Femur (tissue), 1 donor: ENCODE measurements at places on chromosomes 12 and 14.
A peak's percentile ranks its signal among the peaks of the same experiment; 100 is the strongest.

DNA sequence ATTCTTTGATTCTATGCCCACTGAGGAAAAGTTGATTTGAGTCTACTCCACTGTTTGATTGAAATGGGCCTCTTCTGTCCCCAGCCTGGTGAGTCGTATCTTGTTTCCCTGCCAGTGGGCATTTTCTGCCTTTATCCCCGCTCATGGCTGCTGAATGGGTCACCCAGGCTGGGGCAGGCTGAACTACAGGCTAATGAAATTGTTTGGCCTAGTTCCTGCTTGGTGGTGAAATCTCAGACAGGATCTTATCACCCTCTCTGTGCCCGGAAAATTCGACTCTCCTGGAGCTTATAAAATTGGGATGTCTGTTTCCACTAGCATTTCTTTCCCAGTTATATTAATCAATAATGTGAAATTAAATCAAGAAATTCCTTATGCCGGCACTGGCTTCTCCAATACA is 65.0 kb downstream of the CHST11 start:
- no peak for DNase-seq

DNA sequence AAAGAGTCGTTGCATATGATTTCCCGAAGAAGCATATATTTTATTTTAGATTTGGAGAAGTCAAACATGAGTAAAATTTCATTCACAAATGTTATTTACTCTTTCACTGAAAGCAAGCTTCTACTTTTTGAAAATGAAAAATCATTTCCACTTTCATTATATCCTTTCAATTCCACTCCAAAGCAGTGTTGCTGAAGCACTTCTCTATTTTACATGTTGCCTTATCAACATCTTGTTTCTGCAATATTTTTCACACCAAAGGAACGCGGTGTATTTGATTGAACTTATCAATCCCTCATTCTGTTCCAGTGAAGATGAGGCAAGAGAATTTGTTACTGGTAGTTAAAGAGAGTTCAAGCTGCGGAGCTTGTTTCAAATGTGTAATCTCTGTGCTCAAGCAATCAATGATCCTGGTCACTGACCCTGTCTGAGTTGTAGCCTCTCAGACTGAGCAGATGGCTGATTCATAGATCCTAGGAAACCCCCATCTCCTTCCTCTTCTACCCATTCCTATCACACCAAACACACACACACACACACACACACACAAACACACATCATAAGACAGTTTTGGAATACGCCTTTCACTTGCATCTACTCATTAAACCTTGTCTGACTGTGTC is 236.2 kb upstream of the FLRT2 start:
- no peak for DNase-seq

DNA sequence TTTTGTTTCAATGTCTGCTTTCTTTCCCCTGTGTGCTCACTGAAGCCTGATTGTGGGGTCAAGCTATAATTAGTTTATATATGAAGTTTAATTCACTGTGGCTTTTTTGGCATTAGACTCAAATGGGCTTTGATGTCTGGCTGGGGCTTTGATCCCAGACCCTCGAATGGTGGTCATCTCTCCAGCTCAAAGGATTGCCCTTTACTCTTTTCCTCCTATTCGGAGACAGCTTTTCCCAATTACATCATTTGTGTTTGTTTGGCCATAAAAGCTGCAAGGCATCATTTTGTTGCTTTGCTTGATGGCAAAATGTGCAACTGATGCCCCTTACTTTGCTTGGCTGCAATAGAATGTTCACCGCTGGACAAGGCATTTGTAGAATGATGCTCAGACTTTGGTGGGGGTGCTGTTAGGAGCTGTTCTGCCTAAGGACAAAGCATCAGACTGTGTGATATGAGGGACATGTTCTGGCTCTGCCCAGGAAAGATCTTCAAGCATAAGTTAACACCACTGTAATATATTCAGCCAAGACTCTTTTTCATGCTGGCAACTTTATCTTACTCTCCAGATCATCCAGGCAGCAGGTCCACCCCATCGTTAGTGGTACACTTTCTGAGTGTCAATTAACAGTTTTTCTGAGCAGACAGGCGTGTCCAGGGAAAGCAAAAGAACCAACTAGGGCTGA is 3.2 kb upstream of the DACT1 start:
- no peak for DNase-seq

- no peak for DNase-seq
Observed at GRCh38 chr12:113103756-113104450, 31.7 kb downstream of the RASAL1 start.

GRCh38 chr12:106769546-106769945 is 4.9 kb upstream of the RIC8B start:
- DNase-seq: no peak

- DNase-seq: no peak
Observed at GRCh38 chr14:75723716-75724115, 62.7 kb downstream of the TTLL5 start.

- no peak for DNase-seq
Observed at GRCh38 chr12:13788626-13789025, 192.8 kb downstream of the GRIN2B start.

- no peak for DNase-seq
Observed at GRCh38 chr14:63650256-63650952, 8.7 kb upstream of the WDR89 start.

- DNase-seq: peak; percentile 64
Observed at GRCh38 chr14:103923863-103924262, 4.4 kb upstream of the TDRD9 start.

- DNase-seq: no peak
Observed at GRCh38 chr12:114186241-114187002, 219.5 kb downstream of the TBX5 start.

DNA sequence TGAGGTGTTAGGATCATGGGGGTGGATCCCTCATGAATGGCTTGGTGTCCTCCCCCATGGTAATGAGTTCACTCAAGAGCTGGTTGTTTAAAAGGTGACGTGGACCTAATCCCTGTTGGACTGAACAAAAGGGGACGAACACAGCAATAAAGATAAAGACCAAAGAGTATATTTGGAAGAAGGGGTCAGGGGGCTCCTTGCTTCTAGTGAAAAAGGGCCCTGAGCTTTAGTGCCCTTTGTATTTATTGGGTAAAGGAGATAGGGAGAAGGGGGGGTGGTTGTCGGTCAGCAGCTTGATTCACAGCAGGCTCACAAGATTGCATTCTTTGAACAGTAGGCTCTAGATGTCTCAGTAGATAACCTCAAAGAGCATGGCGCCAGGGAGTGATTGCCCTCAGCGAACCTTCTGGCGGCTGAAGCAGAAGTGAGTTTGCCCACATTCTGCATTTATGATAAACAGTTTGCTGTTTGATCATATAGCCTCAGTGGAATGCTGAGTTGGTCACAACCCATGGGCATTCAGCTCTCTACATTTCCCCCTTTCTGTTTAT is 25.9 kb upstream of the MAPKAPK5 start:
- DNase-seq: no peak

DNA sequence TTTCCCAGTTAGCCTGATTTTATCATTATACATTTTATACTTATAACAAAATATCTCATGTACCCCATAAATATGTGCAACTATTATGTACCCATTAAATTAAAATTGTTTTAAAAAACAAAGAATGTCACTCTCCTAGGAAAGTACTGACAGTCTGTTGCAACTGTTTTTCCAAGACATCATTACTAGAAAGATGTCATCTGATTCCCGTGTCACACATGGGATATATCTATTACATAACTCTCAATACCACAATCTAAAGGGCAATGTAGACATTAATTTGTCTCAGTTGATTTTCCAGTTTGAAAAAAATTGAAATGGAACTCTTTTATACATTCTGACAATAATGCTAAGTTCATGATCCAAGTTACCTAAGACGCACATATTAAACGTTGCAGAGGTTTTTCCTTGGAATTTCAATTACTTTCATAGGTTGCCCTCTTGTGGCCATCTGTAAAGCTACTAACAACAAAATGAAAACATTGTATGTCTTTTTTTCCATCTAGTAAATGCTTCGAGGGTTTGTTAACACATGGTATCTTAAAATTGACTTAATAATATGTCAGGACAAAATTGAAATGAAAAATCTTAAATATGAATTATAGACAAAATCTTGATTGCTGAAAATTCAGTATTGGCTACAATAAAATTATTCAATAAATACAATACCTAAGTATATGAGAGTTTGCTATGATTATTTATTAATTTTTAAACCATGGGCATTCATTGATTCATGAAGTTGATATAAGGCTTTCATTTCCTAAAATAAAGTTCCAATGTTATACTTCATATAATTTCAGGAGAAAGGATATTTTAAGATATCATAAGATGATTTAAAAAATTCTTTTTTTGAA is 131.6 kb downstream of the PPFIA2 start:
- DNase-seq: no peak

DNA sequence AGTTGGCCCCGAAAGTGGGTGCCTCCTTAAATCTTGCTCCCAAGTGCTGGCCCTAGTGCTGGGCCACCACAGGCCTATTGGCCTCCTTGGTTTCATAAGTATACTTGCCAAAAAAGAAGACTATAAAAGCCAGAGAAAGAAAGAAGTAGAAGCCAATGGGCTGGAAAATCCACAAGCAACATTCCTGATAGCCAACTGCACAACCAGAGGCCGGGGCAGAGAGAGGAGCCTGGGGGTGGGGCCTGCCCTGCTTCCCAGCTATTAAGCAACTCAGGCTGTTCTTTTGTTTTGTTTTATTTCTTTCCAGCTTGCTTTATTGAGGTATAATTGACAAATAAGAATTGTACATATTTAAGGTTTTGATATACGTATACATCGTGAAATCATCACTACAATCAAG is 177.2 kb upstream of the NTF3 start:
- no peak for DNase-seq

- no peak for DNase-seq
Observed at GRCh38 chr12:52316701-52317100, 4.5 kb downstream of the KRT83 start.

DNA sequence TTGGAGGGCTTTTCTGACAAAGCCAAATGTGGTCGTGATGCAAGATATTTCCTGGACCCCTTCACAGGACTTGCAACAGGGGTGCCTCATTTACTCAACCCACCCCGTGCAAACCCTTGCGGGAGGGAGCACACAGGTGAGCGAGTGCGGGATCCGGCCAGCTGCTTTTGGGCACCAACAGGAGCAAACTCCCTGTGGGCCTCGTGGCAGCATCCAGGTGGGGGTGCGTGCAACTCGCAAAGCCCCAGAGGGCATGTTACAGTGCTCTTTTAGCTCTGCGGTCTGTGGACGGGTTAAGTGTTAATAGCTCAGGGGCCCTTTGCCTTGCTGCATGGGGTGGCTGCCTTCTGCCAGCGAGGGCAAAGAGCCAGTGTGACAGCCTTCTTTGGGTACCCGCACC is 707.6 kb upstream of the MDGA2 start:
- no peak for DNase-seq

- no peak for DNase-seq
Observed at GRCh38 chr14:96149131-96149530, 55.5 kb upstream of the BDKRB2 start.

GRCh38 chr12:84397846-84398245 is 514.8 kb downstream of the SLC6A15 start:
- no peak for DNase-seq

GRCh38 chr14:88030079-88030478 is 25.1 kb downstream of the GPR65 start:
- no peak for DNase-seq

DNA sequence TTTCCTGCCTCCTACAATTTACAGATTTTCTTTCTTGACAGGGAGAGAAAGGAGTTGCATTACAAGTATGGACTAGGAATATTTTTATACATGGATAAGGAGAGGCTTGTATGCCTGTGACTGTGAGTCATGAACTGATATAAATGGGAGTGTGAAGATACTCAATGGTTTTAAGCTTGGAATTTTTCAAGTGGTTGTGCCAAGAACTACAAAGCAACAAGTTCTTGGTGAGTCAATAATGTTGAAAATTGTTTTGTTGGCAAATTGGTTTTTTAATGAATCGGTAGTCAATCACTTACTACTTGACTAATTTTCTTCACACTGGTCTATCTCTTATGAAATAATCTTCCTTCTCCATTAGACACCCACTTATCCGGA is 58.9 kb upstream of the HMGA2 start:
- no peak for DNase-seq

DNA sequence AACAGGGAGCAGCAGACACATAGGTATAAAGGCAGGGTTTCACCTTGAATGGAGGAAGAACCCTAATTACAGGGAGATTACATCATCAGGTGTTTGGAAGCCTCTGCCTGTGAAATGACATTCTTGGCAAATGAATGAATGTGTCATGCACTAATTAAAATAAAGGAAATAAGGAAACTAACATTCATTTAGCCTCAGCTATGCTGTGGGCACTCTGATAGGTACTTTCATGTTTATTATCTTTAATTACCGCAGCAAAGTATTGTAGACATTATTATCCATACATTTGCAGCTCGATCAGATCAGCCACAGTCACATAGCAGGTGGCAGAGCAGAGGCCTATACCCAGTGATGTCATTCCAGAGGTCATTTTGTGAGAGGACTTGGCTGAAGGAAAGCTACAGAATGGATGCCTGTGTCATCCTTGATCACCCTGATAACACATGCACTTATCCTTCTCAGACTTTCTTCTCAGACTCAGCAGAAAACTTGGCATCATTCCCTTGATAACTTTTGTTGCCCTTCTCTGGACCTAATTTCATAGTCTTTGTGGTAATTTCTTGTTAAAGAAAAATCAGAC is 18.4 kb downstream of the ZNF664 start:
- DNase-seq: no peak

- no peak for DNase-seq
Observed at GRCh38 chr12:85089792-85090191, 53.6 kb downstream of the LRRIQ1 start.

DNA sequence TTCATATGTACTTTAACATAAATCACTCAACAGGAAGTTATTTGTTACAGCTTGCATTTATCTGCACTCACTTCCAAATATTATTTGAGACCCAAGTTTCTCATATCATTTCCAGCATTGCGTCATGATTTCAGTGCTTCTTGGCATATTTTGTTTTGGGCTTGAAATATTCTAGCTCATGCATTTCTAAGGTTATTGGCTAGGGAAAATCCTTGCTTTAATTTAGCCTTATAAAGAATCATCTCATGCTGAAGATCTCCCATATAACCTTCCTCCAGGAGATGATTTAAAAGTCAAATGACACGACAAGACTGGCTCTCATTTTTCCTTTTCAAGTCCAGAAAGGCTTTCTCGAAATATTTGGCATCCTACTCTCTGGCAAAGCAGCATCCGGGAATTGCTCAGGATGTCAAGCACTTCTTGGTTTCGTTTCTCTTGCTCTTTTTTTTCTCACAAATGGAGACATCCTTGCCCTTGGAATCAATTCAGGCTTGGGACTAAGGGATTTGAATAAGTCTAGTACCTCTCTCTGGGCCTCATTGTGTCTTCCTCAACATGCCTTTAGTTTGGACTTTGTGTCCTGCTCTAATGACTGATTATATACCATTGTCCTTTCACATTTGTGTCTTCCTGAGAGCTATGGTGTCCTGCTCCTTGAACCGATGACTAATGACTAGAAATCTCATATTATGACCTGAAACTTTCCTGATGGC is 295.0 kb downstream of the RMST start:
- DNase-seq: peak; percentile 32

- no peak for DNase-seq
Observed at GRCh38 chr12:122336015-122336946, 70.0 kb upstream of the VPS33A start.

- DNase-seq: no peak
Observed at GRCh38 chr12:95004610-95005009, 1.1 kb upstream of the NDUFA12 start.
